LHCN-M2 (cell line): ENCODE measurements at places on chromosomes 7 and 10. TPM values are rescaled to one million over a fixed set of nuclear protein-coding genes. Genes with fewer than 3 reads are reported as not detected.

DNA sequence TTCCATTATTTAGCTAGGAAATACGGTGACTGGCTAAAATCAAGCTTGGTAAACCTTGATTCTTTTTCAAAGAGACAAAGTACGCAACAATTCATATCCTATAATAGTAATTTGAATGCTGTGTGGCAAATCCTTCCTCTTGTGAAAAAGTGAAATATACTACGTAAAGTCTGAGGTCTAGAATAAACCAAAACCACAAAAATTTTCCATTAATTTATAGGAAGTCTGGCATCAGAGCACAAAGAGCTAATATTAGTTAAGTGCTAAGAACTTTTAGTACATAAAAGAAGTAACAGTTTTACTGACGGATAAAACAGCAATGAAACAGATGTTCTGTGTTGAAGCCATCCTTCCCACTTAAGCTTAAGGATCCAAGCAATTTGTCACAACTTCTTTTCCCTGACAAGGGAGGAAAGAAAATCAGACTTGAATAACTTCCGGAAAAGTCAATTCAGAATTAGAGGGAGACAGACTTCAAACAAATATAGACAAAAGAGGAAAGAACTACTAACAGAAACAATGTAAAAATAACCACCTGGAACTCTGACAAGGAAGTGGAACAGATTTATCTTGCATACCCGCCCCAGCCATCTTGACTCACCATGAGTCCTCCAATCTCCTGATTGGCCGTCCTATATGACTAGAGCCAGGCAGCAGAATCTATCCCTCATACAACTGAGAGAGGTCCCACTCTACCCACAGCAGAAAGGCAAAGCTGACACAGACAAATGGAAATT, 34.6 kb downstream of the RHEB start:
- DNase-seq = peak; percentile 82

- DNase-seq = peak; percentile 45
These were observed 113.8 kb downstream of the CDK6 start for GRCh38 chr7:92722541-92722940.

NEUROG3 gene
- not detected in 2 replicates for total RNA-seq

HYAL4 gene
- not detected in 2 replicates for total RNA-seq

PDK4 gene
- 0.45 and 0.46 TPM in 2 replicates for total RNA-seq

LRIT1 gene
- total RNA-seq = not detected in 2 replicates
